Left ventricle myocardium inferior (tissue), 1 donor: ENCODE measurements at places on chromosomes 4 and X. TPM values are rescaled to one million over a fixed set of nuclear protein-coding genes. Genes with fewer than 3 reads are reported as not detected.

Gene HMX1
- total RNA-seq: not detected

Gene SSX4B
- total RNA-seq: not detected

Gene SULT1B1
- 1.1 TPM for total RNA-seq

Gene MAPK10
- total RNA-seq: 4.0 TPM

Gene COL4A6
- 9.8 TPM for total RNA-seq

Gene TMEM31
- total RNA-seq: not detected

Gene FABP2
- not detected for total RNA-seq

DNA sequence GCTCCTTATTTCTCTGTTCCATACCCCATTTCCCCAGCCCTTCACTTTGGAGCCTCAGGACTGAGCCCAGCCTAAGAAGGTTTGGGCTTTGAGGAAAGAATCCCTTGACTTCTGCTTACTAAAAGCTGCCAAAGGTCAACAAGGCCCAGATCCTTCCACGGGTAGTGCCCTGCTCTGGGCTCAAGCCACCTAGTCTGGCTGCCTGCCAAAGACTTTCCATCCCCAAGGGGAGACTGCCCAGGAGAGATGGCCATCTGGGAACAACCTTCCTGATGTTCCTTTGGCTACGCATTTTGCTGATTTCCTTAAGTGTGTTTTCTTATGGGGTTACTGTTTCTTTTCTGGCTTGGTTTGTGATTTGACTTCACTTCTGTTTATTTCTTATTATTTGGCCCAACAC is 49.8 kb upstream of the NDP start:
- no peak for DNase-seq

DNA sequence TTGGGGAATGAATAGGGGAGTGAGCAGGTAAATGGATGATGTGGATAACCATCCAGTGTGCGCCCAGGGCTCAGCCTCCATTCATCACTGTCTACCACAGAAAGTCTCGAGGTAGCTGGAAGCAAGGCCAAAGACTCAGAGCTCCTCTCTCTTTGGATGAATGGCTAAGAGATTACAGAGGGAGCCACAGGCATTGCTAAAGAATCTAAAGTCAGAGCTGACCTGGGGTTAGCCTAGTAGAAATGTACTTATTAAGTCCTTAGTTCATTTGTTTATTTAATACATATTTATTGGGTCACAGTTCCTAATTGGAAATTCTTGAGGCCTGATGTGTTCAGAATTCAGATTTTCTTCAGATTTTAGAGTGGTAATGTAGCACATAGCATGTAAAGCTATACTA is 88.7 kb upstream of the HPF1 start:
- no peak for DNase-seq

GRCh38 chr4:138035781-138036258 is 206.3 kb downstream of the SLC7A11 start:
- no peak for DNase-seq

DNA sequence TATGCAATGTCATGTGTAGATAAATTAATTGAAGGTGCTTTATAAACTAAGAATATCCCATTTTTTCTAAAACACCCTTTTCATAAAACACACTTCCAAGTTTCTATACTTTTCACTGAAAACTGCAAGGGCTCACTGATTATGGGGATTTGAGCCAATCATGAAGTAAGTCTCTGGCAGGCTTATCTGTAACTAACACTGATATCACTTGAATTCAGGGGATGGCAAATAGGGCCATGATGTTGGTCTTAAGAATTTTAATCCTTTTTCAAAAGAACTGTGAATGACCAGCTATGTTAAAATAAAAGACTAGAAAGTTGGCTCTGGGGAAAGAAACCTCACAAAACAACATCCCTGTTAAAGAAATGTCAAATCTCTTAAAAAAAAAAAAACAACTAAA is 13.0 kb upstream of the SEC24D start:
- no peak for DNase-seq

DNA sequence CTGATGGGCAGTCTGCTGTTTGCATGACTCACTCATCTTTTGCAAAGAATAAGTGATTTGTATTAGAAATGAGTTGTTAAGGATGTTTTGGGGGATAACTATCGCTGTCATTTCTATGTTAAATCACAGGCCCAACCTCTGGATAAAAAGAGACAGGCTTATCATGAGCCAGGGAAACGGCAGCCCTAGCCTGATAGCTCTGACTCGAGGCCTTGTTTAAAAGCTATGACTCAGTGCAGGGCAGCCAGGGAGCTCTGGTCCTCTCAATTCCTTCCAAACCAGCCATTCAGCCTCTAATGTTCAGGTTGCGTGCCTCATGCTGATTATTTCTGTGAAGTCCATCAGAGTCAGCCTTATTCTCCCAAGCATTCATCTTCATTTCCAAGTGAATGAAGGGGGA is 305.9 kb upstream of the HAND2 start:
- peak; percentile 16 for DNase-seq

DNA sequence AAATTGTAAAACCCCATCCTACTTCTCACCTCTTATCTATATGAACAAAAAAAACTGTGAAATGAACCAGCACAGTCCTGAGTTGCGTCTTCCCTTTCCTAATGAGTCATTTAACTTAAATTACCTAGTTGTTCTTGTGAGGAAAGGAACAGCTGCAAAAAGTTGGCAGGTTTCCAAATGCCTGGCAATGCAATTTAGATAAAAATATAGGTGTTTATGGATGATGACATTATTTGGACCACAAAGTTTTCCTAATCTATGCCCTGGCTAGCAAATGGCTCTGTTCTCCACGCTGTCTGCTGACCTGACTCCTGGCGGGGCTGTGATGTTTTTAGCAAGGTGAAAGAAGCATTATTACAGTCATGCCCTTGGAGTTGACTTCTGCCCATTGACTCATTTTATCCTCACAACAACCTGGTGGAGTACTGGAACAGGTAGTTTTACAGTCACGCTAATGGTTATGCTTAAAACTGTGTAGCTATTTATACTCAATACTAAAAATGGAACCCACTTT is 29.8 kb upstream of the RELL1 start:
- DNase-seq: no peak

DNA sequence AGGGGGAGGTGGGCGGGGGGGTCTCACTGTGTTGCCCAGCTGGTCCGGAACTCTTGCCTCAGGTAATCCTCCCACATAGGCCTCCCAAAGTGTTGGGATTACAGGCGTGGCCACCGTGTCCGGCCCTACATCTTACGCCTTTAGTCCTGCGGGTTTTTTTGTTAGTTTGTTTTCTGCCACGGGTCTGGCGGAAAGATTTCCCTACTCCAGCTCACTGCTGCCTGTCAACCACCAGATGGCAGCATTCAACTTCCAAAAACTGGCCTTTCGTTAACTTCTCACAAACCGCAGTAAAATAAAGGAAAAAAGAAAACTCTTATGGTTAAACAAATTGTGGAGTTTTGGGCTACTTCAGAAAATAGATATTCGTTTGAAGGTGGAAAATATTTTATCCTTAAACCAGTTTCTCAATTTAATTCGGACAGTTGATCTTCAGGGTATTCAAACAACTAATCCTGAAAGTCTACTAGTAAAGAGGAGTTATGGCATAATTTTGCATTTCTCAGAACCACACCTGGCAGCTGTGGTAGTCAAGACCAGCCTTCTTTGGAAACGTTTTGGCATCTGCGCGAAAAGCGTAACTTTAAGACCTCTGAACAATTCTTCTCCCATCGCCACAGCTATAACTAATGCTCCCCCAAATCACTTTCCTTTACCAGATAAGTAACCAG is 41.1 kb downstream of the LUZP4 start:
- no peak for DNase-seq

DNA sequence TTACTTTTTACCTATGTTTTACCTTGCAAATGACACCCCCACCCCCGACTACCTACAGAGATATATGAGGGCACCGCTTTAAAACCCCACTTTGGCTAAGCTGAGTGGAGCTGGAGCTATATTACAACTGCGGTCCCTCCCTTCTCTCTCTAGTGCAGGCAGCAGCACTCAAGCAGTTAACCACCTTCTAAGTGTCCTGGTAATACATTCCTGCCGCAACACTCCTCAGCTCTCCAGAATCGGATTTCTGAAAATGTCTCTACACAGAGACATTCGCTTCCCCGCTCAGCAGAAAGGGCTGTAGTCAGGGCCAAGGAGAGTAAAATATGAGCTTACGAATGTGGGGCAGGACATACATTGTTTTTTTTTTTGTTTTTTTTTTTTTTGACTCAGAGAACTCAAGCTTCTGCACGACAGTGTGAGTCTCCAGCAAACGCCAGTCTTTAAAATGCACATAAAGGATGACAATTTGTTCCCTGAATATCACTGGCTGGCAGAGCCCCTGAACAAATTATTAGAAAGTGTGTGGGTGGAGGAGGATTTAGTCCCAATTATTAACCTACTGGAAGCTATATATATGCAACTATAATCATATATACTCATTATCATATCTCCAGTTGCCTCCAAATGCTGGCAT is 287.0 kb upstream of the TET2 start:
- no peak for DNase-seq

- DNase-seq: peak; percentile 16
Observed at GRCh38 chrX:151396042-151396824, 773 bp upstream of the VMA21 start.

- DNase-seq: no peak
Observed at GRCh38 chrX:12673487-12673886, 117.7 kb upstream of the PRPS2 start.

DNA sequence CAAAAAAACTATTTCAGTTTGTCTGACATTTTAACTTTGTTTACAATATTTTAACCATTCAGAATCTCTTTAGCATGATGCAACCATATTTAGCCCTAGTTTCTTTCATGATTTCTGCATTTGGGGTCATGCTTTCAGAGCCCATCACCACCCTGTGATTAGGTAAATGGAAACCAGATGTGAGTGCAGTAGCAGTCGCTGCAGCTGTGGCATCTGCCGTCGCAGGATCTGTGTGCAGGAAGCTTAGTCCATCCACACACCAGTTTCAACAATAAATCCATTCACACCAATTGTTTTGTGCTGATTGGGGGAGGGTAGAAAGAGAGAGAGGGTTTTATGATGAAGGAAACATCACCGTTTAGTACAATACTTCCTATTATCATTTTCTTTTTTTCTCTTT is 130.5 kb downstream of the CPEB2 start:
- DNase-seq: no peak

DNA sequence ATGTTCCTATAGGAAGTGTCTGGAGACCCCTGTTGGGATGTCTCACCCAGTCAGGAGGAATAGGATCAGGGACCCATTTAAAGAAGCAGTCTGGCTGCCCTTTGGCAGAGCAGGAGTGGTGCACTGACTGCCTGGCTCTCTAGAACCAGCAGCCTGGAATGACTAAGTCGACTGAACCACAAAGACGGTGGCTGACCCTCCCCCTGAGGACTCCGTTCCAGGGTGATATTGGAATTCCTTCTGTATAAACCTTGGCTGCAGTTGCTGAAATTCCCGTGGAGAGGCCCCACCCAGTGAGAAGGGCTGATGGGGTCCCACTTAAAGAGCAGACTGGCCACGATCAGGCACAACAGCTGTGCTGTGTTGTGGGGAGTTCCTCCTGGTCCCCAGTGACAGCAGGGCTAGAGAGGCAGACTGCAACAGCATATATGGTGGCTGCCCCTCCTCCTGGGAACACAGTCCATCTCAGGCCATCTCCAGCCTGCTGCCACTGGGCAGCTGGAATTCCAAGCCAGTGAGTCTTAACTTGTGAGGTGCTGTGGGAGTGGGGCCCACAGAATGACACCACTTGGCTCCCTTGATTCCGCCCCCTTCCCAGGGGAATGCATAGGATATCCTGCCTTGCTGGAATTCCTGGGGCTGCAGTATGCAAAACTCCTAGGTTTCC is 41.8 kb upstream of the RLIM start:
- DNase-seq: no peak

DNA sequence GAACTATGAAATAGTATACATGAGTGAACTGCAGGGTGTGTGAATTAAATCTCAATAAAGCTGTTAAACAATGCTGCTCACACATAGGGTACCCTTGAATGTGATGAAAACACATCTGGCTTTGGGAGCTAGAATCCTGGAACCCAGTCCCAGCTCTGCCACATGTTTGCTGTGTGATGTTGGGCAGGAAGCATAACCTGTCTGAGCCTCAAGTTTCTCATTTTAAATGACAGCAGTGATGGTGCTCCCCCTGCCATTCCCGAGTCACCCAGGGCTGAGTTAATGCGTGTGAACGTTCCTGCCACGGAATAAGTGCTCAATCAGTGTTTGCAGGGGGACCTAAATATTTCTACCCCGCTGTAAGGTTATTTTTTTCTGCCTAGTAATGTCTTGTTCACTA is 10.9 kb downstream of the EVC start:
- no peak for DNase-seq
